ENCODE measurements at places on chromosomes 1 and 21.

- DNase-seq: no peak
Measured at GRCh38 chr1:44413740-44414139, 8.7 kb downstream of the RNF220 start.

GRCh38 chr1:109947582-109948284 lies 36.8 kb upstream of the AHCYL1 start:
- no peak for DNase-seq

DNA sequence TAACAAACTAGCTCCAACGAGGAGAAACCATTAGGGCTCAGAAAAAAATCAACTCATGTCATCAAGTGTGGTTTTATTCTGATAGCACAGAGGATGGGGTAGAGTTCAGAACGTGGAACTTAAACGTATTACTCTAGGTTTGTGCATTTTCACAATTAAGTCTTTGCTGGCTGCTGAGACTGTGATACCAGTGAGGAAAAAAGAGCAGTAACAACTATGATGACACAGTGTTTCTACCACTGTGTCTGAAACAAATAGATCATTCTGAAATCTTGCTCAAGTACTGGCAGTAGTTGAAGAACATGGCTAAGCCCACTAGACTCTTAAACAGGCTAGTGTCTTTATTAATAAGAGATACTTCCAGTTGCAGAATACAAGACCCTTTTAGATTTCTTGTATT lies 31.0 kb downstream of the NUCKS1 start:
- no peak for DNase-seq

DNA sequence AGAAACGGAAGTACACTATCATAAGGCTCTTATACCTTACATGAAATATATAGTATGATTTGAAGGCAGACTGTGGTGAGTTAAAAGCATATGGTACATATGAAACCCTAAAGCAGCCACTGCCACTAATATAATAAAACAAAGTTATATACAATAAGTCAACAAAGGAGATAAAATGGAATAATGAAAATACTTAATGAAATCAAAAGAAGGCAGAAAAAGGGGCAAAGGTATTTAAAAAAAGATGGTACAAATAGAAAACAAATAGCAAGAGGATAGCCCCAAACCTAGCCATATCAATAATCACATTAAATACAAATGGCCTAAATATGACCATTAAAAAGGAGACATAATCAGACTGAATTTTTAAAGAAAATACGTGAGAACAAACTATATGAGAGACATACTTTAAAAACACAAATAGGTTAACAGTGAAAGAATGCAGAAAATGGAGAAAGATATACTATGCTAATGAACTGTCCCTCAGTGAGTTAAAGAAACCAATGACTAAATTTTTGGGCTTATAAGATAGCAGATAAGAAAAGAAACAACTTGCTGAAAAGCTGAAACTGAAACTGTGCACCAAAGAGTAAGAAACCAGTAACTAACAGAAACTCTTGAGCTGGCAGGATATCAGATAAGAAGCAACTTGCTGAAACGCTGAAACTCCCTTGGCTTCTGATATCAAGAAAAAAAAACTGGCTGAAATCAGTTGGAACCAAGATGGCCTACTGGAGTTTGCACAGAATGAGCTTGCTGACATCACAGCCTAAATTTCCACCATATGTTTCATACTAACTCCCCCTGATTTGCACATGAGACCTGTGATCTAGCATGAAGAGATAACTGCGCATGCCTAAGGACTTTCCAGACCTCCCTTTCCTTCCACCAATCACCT lies 44.3 kb upstream of the IL10 start:
- DNase-seq: no peak

- DNase-seq: peak; percentile 99
Measured at GRCh38 chr21:42040411-42041180, 30.4 kb upstream of the ZBTB21 start.

- peak; percentile 31 for DNase-seq
Measured at GRCh38 chr1:161260376-161261260, 2.1 kb downstream of the PCP4L1 start.

- no peak for DNase-seq
Measured at GRCh38 chr1:117635805-117636204, 30.0 kb downstream of the TENT5C start.

DNA sequence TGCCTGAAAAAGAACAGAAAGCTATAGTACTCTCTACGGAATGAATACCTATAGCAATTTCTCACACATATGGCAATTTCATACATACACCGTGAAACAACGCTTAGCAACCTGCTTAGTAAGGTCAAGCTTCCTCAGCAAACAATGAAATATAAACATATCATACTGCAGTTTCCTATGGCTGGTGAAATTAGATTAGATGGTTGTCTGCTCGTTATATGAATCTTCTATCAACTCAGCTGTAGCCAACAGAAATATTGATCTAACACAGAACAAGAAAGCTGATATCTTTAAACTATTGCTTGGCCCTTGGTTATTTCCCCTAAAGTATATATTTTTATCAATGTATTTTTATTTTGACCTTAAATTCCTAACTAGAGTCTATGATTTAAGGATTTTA lies 187.8 kb downstream of the SLC44A5 start:
- DNase-seq: no peak

- no peak for DNase-seq
Measured at GRCh38 chr1:195336812-195337211, 1271.4 kb downstream of the KCNT2 start.

DNA sequence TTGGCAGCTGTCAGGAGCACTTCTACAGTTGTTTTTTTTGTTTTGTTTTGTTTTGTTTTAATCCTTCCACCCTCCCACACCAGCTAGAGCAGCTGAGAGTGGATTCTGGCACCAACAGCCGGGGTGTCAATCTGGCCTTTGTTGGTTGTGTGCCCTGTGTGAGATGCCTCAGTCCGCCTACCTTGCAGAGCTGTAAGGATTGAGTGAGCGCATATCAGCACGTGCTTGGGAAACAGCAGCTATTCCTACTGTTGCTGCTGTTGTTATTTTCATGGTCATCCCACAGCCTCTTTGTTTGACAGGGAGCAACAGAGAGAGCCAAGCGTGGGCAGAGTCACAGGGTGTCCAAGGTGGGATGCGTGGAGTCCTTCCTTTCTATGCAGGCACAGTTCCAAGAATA lies 50.4 kb downstream of the PGBD5 start:
- peak; percentile 18 for DNase-seq

DNA sequence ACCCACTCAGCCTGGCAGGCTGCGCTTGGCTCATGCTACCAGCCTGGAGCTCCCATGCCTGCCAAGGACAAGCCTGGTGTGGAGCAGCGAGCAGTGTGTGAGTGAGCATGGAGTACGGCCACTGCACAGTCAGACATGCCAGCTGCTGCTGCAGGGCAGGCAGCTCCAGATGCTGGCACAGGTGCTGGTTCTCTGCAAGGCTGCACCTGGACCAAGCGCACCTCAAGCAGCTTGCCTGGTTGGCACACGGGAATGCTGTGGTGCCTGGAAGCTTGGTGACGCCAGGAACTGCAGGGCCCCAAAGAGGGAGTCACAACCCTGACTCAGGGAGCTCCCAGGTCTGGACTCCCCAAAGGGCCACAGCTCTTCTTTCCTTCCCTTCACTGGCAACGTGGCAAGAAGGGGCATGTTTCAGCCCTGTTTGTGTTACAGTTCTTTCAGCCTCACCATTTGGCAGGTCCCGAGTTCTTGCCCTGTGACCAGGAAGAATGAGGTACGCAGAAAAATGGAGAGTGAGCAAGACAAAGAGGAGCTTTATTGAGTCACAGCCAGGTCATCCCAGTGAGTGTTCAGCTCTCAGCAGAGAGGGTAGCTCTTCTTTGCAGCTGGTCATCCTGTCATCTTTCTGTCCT lies 26.1 kb downstream of the ACOT7 start:
- DNase-seq: no peak

GRCh38 chr1:108017698-108018097 lies 52.7 kb upstream of the VAV3 start:
- peak; percentile 54 for DNase-seq

DNA sequence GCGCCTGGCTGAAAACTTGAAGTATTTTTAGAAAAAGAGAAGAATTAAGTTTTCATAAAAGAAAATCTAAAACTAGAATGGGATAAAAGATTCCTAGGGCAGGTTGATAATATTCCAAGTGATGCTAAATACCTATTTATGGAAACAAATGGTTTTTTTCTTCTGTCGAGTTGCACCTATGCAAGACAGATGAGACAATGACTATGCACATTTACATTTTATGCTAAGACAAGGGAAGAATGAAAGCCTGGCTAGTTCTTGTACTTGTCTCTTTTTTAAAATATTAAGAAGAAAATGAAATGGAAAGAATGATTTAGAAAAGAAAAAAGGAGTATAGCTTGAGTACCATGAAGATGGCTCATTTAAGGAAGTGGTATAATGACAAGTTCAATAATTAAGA lies 24.4 kb upstream of the USP24 start:
- no peak for DNase-seq

DNA sequence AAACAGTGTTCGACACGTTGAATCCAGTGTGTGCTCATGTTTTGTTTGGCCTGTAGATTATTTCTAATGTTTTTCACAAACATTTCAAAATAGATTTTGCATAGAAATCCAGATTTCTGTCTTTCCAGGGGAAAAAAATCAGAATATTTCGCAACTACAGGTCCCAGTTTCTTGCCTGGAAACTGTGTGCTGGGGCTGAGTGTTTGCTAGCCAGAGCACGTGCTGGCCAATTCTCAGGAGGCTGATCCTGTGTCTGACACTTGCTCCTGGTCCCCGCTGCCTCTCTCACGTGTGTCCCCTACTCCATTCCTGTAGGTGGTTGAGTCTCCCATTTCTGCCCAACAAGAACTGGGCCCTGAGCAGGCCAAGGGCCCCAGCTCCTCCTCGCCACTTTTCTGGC lies 2.4 kb downstream of the MAB21L3 start:
- no peak for DNase-seq

- DNase-seq: peak; percentile 95
Measured at GRCh38 chr1:94258873-94259331, 21.5 kb upstream of the ARHGAP29 start.

GRCh38 chr1:232875536-232875935 lies 70.3 kb downstream of the MAP10 start:
- no peak for DNase-seq

DNA sequence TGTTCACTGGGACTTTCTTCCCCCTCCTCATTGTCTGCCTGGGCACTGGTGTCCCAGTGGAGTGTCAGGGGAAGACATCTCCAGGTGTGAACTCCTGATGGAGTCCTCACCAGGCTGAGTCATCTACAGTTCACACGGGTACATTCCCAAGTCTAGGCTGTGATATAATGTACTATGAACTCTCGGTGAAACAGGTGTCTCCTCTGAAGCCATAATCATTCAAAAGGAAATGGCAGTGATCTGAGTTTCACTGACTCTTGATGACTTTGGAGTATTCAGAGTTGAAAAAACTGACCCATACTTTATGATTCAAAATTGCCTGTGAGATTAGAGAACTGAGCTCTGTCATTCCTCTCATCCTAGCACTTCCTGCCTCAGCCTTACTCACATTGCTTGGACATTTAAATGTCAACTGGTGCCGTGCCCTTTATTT lies 9.1 kb downstream of the LAMC2 start:
- peak; percentile 77 for DNase-seq

- DNase-seq: no peak
Measured at GRCh38 chr1:187306710-187307415, 478.1 kb downstream of the PLA2G4A start.

- no peak for DNase-seq
Measured at GRCh38 chr1:176522310-176522845, 59.4 kb downstream of the PAPPA2 start.

GRCh38 chr1:89378001-89378400 lies 14.1 kb downstream of the GBP6 start:
- no peak for DNase-seq

GRCh38 chr1:30842697-30843354 lies 65.7 kb downstream of the SDC3 start:
- no peak for DNase-seq

DNA sequence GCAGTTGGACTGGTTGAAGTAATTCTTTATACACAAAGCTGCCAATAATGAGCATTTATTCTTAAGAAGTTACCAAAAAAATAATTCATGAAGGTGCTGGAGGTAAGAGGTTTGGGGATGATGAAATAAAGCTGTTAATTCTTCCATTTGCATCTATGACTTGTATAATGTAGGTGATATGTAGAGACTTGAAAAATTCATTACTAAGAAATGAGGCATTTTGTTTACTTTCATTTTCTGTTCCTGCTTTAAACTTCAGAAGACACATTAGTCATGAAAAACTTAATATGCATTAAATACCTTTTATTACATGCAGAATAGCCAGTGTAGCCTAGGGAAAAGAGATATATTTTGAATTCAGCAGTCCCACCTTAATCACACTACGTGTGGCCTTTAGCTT lies 214.2 kb downstream of the SLC44A5 start:
- DNase-seq: no peak

- no peak for DNase-seq
Measured at GRCh38 chr1:85303440-85304162, 27.2 kb upstream of the BCL10 start.

GRCh38 chr1:42350086-42350485 lies 15.1 kb upstream of the FOXJ3 start:
- DNase-seq: no peak

- DNase-seq: no peak
Measured at GRCh38 chr1:32931760-32932159, 30.6 kb upstream of the TMEM54 start.

- no peak for DNase-seq
Measured at GRCh38 chr1:61104220-61104671, 21.9 kb downstream of the NFIA start.

DNA sequence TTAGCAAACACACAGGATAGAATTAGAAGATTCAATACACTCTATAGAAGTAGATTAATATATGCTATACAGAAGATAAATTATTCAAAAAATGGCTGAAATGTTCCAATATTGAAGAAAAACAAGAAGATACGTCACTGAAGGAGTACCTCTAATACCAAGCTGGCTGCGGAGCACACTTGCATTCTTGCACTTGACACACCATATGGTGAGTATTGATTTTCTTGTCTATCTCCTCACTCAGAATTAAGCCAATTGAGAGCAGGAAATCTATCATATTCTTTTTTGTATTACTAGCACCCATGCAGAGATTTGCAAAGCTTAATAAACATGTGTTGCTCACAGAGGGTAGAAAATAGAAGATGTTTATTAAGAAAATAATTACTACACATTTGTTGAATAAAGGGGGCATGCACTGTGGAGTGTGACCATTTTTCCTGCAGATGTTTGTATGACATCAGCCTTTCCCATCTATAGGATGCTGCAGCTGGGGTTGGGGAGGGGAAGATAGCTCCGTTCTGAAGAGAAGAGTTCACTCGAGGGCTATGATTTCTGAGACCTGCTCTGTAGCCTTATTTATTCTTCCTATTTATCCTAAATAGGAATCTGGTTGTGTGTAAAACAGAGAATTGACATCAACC lies 318.1 kb downstream of the HHIPL2 start:
- no peak for DNase-seq

DNA sequence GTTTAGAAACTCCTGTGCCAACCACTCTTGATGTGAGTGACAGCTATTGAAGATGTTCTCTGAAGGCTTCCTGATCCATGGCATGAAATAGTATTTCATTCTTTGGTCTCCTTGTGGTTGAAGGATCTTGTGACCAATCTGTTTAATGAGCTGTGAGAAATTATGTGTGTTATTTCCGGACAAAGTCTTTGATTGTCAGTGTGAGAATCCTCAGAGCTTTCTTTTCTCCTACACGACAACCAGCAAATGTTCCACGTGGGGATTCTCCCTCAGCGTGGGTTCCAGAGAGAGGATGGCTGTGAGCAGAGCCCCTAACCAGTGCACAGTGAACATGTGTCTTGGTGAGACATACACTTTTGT lies 45.0 kb upstream of the HOOK1 start:
- DNase-seq: no peak

All from LHCN-M2 (cell line).